ENCODE measurements at places on chromosomes 5 and 9.

DNA sequence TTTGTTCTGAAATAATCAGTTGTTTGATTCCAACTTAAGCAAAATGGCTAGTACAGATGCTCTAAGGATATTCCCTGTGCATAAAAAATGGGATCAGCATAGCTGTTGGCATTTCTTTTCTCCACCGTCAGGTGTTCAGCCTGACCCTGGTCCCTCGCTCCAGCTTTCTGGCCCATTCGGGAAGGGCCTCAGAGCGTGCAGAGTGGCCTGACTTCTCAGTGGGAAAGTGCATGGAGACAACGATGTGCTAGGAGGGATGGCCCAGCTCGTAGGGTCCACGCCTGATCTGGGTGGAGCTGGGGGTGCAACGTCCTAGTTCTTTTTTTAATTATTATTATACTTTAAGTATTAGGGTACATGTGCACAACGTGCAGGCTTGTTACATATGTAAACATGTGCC, 319.1 kb upstream of the IRX4 start:
- no peak for DNase-seq

- DNase-seq, result no peak
Observed at GRCh38 chr9:93958819-93959682, 3.9 kb upstream of the BARX1 start.

DNA sequence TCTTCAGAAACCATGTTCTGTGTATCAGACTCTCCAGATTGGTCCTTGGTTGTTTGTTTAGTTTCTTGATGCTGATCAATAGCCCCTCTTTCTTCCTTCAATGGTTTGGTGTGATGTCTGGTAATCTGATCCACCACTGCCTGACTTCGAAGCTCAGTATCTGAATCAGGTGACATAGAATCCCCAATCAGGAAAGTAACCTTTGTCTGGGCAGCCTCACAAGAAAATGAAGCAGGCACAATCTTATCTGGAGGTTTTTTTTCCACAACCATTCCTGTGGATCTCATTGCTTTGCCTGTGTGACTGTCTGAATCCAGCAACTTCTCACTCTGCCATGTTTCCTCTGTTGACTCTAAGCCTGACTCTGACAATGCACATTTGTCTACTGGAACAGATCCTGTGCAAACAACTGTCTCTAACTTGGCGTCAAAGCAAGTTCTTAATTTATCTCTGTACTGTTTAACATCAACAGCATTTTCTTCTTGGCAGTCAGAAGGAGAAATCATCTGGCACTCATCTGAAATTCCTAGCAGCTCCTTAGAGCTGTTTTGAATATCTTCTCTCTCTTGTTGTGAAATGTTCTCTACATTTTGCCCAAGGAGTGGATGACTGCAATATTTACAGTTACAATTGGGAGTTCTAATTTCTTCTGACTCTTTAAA, 37.1 kb upstream of the RAPGEF6 start:
- peak; percentile 79 for DNase-seq

GRCh38 chr5:113378959-113379541, 55.7 kb downstream of the TSSK1B start:
- DNase-seq, result peak; percentile 21

DNA sequence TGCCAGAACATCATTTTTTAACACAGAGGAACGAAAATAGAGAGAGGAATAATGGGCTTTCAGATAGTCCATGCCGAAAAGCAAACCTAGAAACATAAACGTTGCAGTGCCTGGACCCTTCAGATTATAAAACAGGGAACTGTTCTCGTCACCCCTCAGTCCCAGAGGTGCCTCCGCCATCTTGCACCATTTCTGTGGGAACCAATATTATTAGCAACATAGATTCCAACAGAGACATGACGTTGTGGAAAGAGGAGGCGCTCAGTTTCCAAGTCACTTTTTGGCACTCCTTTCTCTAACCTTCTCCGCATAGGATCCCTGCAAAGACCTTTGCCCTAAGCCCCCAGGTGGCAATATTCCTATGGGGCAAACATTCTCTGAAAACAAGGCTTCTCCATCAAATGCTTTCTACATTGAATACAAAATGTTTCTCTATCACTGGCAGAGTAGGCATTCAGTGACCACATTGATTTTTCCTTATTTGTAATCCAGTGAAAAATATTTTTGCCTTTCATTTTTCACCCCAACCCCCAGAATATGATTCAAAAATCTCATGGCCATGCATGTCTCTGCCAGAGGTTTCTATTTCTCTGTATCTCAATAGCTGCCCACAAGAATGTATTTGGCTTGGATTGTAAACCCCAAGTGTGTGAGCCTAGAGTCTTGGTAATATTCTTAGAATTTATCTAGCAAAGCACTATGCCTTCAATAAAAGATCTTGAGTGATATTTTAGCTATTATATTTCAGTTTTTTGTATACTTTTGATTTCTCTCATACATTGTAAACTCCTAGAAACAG, 500.8 kb upstream of the WWC1 start:
- no peak for DNase-seq

DNA sequence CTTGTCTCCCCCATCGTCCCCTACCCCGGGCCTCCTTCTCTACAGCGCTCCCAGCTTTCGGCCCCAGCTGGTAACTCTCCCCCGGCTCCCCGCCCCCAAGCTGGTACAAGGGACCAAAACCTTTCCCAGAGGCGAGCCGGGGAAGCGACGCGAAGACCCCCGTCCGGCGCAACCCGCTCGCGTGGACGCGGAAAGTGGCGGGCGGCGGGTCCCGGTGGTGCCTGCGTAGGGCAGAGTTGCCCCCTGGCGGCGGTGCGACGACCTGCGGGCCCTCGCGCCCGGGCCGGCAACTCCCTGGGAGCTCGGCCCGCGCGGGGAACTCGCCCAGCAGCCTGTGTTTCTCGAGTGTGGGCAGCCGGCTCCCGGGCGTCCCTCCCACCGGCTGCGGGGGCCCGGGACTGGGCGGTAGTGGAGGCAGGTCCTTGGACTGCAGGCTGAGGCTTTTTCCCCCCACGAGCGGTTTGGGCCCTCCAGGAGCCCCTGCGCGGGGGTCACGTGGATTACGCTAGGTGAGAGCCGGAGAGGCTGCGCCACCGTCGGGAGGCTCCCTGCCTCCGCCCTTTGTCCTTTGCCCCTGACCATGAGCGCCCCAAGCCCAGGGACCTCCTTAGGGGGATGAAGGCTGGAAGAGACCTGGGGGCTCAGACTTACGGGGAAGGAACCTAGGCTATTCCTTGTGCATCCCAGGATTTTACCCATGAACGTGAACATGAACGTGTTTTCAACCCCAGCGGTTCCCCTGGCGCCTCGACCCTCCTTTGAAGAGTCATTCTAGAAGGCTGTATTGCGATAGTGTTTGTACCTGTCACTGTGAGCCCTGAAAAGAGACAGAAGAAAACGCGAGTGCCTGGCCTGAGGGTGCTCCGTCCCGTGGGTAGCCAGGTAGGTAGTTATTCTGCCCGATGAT, 2.9 kb upstream of the FOXD1 start:
- DNase-seq, result no peak

- DNase-seq, result no peak
Observed at GRCh38 chr5:32210151-32210550, 36.0 kb upstream of the GOLPH3 start.

- DNase-seq, result no peak
Observed at GRCh38 chr9:133584559-133585476, 24.4 kb downstream of the FAM163B start.

- no peak for DNase-seq
Observed at GRCh38 chr5:15500325-15501001, 483 bp downstream of the FBXL7 start.

DNA sequence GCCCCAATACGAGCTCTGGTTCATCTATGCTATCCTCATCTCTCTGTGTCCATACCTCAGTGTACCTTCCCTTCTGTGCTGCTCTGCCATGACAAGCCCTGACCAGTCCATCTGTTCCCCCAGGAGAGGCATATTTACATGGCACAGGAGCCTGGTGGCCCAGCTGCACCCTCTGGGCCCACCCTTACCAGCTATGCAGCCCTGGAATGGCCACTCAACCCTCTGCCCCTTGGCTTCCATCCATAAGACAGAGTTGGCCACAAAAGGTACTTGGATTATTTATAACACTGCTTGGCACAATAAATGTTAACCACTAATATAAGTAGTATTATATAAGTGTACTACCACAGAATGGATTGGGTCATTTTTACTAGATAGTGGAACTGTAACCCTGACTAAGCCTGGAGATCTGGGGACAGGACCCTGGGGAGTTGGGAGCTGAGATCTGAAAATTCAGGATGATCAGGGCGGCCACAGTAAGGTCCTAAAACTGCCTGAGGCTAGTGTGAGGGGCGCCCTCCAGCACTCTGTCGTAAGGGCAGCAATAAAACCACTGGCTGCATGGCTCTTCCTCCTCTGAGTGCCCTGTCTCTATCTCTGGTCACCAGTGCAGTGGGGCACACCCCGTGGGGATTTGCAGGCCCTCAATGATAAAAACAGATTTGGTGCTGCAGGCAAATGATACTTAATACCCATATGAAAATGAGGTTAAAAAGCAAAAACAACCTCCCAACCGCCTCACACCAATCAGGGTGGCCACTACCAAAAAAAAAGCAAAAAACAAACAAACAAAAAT, 65.8 kb downstream of the SEMA4D start:
- no peak for DNase-seq

DNA sequence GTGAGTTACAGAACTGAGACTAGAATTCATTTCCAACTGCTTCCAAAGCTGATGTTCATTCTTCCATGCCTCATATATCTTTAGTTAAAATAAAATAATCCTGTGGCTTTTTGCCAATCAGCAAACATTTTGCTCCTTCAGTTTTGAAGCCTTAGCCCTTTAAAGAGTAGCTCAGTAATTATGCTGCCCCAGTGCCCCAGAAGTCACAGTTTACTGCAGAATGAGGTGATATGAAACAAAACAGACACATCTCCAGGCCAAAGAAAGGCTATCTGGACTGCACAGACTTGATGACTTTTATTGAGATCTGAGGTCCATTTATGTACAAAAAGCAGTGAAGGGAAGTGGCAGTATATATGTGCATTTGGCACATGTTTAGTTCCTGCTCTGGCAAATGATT, 285.8 kb upstream of the ZNF462 start:
- no peak for DNase-seq

- no peak for DNase-seq
Observed at GRCh38 chr9:123942542-123942941, 12.6 kb upstream of the DENND1A start.

GRCh38 chr5:127519527-127519926, 2.1 kb downstream of the PRRC1 start:
- DNase-seq, result no peak

- no peak for DNase-seq
Observed at GRCh38 chr5:142881784-142882126, 111.6 kb downstream of the ARHGAP26 start.

- peak; percentile 4 for DNase-seq
Observed at GRCh38 chr5:60649288-60649917, 50.6 kb downstream of the DEPDC1B start.

GRCh38 chr9:93480262-93480661, 26.9 kb upstream of the FAM120AOS start:
- no peak for DNase-seq

DNA sequence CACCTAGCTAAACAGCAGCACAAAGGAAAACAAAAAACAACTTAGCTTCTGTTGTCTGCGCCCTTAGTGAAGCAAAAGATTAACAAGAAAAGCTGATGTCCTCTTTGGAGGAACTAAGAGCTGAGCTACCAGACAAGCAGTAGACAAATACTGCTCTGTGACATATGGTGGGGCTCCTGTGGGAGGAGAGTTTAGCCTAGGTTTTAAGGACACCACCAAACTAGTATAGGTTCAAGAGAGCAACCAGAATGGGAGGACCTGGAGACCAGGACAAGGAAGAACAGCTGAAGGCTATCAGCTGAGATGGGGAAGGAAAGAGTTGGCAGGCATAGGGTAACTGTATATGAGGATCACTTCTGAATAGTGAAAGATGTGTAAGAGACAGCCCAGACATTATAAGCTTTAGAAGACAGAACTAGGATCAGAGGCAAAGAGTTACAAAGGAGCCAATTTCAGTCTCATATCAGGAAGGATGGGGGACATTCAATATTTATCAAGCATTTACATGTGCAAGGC, 27.2 kb downstream of the FBXW2 start:
- no peak for DNase-seq

- DNase-seq, result no peak
Observed at GRCh38 chr9:126160067-126160853, 166.4 kb upstream of the MVB12B start.

GRCh38 chr5:36630201-36631145, 24.1 kb downstream of the SLC1A3 start:
- no peak for DNase-seq

- peak; percentile 11 for DNase-seq
Observed at GRCh38 chr9:113274474-113275156, 757 bp downstream of the CDC26 start.

- no peak for DNase-seq
Observed at GRCh38 chr5:107295914-107296313, 374.8 kb downstream of the EFNA5 start.

DNA sequence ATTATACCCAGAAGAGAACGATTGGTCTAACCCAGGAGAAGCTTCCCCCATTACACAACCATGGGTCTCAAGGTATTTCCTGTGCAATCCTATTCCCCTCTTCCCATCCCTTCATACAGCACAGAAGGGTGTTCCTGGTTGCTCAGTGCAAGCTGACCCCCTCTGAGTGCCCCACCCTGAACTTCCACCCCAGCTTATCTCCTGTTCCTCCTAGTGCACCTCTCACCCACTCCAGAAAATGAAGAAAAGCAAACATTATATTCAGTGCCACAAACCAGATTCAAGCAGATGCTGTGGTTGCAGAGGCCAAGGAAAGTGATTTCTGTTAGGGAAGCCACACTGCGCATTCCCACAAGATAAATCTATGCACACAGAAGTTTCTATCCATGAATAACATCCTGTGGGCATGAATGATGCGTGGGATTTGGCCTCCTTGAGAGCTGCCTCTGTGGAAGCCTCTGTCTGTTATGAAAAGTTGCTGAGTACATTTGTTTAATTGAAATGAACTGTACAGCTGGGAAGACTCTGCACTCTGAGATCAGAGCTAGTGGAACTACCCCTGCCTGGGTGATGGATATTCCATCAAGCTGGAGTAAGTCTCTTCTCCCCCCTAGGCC, 2.2 kb upstream of the OR2S2 start:
- DNase-seq, result peak; percentile 58

DNA sequence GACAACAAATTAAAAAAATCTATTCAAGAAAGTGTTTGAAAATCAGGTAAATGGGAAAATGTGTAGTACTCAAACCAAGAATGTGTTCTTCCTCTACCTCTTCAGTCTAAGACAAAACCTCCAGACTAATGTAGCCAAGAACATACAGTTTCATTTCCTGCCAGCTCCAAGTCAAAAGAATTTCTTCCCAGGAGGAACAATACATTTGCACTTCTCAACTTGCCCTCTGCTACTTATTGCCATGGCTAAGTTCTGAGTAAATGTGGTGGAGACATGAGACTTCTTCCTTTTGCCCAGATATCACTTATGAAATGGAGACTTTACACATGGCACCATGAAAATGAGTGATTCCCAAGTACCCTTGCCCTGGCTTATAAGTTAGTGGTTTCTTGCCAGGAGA, 2112.2 kb upstream of the C9orf72 start:
- no peak for DNase-seq

DNA sequence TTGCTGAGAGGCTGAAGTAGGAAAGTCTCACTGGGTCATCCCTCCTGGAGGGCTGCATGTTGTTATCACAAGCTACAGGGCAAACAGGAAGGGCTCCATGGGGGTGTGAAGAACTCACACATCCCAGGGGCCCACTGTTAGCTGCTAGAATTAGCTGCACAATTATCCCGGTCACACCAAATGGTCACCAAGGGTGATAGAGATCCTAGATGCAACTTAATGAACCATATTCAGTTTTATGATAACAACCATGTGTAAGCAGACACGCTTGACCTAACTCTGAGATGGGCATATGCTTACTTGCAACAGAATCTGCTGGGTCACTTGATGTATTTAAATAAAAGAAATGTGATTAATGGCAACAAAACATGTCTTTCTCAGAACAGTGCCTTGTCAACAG, 143.5 kb upstream of the C6 start:
- no peak for DNase-seq

Data from skeletal muscle cell (primary cell).